ENCODE measurements at places on chromosomes 1 and 21.

GRCh38 chr1:111911061-111911460 is 78.4 kb downstream of the KCND3 start:
- DNase-seq: no peak

DNA sequence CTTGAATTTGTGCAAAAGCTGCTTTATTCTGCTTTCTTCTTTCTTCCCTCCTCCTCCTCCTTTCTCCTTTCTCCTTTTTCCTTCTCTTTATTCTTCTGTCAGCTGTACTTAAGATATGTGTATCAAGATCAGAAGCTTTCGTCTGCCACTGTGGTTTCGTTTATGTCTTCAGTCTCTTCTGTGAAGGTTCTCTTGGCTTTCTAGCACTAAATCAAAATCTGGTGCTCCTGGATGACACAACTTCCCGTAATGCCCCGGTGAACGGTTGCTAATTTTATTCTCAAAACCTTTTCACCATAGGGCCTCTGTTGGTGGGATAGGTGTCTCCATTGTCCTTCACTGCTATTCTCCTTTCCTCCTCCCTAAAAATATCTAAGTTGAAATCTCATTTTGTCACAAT is 5.0 kb downstream of the ATF6 start:
- DNase-seq: no peak

GRCh38 chr1:209356976-209357377 is 226.5 kb upstream of the CAMK1G start:
- no peak for DNase-seq

- no peak for DNase-seq
Measured at GRCh38 chr1:214476986-214477870, 74.2 kb downstream of the PTPN14 start.

- no peak for DNase-seq
Measured at GRCh38 chr1:245031041-245031440, 123.7 kb upstream of the KIF26B start.

DNA sequence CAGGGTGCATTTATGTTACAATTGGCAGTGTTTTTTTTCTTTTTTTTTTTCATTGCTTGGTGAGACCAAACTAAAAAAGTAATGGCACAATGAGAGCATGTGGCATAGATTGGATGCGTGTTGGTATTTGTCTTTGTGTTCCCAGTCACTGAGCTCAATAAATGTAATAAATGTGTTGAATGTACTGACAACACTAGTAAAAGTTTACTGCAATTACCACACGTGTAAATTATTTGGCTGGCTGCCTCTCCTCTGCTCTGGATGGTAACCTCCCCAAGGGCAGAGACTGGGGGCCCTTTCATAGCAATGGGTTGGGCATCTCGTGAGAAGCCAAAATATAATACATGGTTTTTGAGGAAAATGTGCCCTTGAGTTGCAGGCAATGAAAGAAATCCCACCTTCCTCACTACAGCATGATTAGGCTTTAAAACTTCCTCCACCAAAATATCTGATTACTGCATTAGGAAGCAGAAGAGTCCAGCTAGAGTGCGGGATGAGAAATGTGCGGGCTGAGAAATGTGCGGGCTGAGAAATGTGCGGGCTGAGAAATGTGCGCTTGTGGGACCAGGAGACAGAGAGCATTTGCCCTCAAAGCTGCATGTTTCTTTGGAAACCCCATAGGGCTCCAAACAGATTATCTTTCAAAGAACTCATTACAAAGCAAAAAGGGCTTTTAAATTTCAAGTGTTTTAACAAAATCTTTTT is 58.5 kb downstream of the CDC7 start:
- DNase-seq: no peak

DNA sequence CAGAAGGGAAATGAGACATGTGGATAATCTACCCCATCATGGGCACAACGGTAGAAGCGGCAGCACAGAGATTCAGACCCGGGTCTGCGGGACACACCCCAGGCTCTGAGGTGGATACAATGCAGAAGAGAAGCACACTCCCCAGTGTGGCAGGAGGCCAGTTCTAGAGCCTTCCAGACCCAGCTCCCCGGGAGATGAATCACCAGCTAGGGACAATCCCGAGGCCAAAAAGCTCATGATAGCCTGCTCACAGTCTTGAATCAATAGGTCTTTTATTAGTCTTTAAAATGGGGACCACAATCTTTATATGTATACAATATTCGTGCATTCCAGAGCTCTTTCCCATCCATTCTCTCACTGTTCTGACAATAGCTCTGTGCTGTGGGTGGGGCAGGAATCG is 57.3 kb upstream of the DIRAS3 start:
- no peak for DNase-seq

- DNase-seq: no peak
Measured at GRCh38 chr1:100921110-100921706, 25.3 kb downstream of the SLC30A7 start.

DNA sequence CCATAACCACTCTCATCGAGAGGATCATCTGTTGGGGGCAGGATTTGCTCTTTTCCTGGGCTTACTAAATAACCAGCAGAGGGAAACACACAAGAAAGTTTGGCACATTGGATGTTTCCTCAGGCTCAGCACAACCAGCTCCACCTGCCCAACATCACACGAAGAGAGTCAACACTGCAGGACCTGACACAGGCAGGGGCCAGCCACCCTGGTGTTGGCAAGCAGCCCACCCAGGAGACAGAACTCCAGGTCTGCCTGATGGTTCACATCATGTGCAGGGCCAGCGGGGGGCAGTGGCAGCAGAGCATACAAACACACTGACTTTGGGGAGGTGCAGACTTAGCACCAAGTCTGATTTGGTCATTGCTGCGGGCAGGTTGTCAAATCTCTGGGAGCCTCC is 182.3 kb upstream of the GALNT2 start:
- no peak for DNase-seq

- DNase-seq: no peak
Measured at GRCh38 chr1:242836423-242836822, 311.9 kb upstream of the PLD5 start.

DNA sequence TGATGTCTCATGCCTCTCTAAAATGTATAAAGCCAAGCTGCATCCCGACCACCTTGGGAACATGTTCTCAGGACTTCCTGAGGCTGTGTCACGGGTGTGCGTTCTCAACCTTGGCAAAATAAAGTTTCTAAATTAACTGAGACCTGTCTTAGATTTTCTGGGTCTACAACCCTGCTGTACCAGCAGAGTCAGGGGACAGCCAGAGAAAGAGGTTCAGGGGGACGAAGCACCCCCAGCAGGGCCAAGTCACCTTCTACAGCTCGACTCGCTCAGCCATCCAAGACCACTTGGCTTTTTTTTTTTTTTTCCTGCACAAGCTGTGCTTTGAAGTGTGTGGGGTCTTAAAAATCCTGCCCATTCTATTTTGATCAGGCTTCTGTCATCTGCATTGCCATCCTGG is 28.5 kb upstream of the PDE9A start:
- no peak for DNase-seq

GRCh38 chr1:40059338-40059959 is 18.9 kb downstream of the CAP1 start:
- DNase-seq: no peak

DNA sequence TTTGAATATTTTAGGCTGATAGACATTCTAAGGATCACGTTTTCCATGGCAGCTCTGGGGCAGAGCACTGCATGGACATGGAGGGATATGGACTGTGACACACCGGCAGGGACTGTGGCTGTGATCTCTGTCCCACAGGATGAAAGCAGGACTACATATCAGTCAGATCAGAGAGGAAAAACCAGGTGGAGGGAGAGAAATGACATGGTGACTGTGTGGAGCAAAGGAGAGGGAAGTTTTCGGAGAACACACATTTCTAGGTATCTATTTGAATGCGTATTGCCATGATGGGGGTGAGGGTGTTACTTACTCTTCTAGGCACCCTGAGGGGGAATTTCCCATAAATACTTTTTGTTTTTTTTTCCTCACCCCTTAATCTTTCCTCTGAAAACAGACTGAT is 3.2 kb upstream of the CD1C start:
- DNase-seq: no peak

DNA sequence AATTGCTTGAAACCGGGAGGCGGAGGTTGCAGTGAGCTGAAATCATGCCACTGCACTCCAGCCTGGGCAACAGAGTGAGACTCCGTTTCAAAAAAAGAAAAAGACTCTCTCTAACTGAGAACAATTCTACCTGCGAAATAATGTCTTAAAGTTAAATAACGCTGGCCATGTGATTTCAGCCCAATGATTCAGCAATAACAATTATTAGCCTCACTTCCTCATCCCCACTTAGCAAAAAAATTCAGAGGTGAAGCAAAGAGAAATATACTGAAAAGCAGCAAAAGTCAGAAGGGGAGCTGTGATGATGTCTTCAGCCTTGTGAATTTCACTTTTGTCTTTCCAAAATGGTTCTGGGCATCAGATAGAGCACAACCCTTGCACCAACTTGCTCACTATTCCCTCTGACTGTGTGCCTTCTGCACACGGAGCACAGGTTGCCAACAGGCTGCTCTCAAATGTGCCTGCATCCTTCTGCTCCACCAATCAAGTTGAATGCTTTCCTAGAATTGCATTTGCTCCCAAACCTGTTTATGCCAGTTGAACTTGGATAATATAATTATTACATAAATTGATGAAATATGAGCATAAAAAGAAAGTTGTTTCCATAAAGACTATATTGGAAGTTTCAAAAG is 79.8 kb upstream of the IPO9 start:
- DNase-seq: no peak

DNA sequence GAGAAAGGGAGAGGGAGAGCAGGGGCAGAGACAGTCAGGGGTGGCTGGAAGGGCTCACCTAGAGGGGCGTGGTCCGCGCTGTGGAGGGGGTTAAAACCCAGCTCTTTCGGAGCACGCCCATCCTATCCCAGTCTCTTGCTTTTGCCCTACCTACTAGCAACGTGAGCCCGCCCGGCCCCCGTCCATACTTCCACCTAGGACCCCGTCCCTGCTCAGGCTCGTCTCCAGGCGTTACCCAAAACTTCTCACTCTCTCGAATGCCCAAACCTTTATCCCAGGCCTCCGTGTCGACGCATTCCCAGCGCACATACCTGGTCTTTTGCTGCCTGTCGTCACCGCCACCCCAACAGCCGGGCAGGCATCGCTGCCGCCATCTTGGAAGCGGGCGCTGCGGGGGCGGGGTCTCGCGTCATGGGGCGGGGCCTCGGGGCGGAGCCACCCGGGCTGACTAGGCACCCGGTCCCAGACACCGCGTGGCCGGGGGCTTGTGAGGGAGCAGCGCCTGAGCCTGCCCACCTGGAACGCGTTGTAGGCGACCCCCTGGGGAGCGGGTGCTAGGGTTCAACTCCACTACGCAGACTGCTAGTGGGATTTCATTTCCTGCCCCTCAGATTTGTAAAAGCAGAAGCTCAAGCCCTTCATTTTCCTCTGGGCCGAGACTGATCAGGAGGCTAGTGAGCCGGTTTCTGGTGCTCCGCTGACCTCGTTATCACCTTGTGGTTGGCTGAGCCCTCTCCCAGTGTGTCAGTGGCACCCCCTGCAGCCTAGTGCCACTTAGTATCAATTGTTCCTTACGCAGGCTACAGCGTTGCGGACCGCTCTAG is at the start of gene B4GALT3:
Gene B4GALT3, minus strand, starts transcription at position 396 of the 824 bp plus-strand sequence. CDS start 1,447 bp downstream, outside the sequence.
- peak; percentile 92 for DNase-seq

DNA sequence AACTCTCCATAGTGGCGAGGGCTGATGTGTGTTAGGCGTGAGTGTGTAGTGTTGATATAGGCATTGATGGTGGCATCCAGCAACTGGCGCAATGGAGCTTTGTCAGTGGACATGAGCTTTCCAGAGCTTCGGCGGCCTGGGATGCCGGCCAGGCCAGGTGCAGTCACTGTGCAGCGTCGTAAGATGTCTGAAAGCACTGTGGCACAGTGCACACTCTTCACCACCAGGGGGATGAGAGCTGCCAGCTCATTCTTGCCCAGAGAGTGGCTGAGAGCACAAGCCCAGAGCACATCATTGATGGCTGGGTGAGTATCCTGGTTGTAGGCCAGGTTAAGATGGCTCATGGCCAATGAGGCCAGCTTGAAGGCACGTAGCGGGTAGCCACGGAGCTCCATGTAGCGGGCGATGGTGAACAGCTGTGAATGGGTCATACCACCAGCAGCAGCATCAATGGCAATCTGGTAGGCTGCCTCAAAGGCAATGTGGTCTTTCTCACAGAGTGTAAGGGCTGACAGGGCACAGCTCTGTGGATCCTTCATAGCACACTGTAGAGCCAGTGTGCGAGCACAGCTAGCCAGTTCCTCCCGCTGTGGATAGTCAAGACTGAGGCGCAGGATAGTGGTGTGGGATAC is 6.7 kb downstream of the UROD start:
- DNase-seq: peak; percentile 42

GRCh38 chr1:40036574-40036973 is 4.0 kb upstream of the CAP1 start:
- DNase-seq: peak; percentile 56

DNA sequence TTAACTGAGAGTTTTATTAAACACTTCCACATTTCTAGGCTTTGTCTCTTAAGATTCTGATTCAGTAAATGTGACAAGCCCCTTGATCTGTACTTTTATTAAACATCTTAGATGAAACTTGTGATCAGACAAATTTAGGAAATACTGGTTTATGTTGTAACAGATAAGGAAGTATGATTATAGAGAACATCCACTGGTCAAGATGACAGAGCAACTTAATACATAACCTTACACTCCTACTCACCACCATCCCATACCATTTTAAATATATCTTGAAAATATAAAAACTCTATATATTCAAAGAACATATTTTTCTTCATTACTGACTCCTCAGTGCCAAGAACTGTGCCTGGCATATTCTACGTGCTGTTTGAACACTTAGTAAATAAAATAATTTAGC is 217.5 kb downstream of the LRRC40 start:
- no peak for DNase-seq

DNA sequence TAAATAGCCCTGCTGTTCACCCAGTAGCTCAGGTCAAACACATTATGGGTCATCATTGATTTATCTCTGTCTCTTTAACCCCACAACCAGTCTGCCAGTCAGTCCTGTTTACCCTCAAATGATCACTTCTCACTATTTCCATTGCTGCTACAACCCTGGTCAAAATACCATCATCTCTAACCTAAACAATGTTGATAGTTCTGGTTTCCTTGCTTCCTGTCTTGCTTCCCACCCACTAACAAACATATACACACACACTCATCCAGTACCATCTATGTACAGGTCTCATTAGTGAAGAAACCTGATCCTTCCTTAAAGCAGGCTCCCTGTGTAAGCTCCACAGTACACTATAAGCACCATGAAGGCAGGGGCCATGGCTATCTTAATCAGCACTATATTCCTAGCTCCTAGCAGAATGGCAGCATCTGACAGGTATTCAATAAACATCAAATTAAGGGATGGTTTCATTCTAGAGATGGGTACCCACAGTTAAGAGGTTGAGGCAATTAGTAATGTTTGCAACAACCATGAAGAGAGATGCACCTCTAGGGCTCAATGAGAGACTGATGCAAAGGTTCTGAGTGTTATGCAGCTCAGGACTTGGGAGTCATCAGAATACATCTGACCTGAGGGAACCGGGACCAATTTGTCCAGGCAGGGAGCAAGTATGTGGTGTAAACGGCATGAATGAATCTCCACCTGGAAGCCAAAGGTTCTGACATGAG is 10.0 kb upstream of the TGFBR3 start:
- no peak for DNase-seq

- no peak for DNase-seq
Measured at GRCh38 chr21:45094412-45094811, 20.0 kb downstream of the ADARB1 start.

All from ovary (tissue), 10 donors.